Brain microvascular endothelial cell (primary cell): ENCODE measurements at places on chromosomes 2 and 18.

DNA sequence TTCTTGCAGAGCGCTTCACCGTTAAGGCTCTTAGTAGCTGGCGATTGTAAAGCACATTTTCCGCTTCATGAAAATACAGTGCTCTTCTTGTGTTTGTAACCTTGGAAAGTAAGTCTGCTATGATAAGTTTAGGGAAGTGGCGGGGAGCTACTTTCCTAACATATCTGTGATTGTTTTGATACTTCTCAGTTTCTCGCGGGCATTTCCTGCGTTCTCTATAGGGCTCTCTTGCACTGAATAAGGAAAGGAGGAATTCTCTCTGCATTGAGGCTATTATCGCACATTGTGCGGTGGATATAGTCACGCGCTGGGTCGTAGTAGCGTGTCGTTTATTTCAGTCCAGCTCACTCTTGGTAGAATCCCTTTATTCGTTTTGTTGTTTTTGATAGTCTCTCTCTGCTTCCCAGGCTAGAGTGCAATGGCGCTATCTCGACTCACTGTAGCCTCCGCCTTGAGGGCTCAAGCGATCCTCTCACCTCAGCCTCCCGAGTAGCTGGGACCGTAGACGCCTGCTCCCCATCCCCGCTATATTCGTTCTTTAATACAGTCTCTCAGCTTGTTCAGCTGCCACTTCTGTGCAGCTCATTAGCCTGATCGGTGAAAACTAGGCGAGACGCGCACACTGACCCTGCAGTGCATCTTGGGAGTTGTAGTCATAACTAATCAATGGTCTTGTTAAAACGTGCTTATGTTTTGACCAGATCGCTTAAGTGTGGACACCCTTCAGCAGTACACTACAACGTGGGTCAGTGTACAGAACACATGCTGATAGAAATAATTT, 1.0 kb upstream of the PPP4R3B start:
- DNase-seq, result peak; percentile 43

GRCh38 chr2:197031803-197032202, 105.3 kb upstream of the PGAP1 start:
- no peak for DNase-seq

GRCh38 chr2:80141007-80141726, 163.4 kb downstream of the LRRTM1 start:
- DNase-seq, result no peak

- DNase-seq, result no peak
Observed at GRCh38 chr2:216548901-216549331, 50.3 kb downstream of the RPL37A start.

- DNase-seq, result no peak
Observed at GRCh38 chr18:8999872-9000271, 102.6 kb upstream of the NDUFV2 start.

DNA sequence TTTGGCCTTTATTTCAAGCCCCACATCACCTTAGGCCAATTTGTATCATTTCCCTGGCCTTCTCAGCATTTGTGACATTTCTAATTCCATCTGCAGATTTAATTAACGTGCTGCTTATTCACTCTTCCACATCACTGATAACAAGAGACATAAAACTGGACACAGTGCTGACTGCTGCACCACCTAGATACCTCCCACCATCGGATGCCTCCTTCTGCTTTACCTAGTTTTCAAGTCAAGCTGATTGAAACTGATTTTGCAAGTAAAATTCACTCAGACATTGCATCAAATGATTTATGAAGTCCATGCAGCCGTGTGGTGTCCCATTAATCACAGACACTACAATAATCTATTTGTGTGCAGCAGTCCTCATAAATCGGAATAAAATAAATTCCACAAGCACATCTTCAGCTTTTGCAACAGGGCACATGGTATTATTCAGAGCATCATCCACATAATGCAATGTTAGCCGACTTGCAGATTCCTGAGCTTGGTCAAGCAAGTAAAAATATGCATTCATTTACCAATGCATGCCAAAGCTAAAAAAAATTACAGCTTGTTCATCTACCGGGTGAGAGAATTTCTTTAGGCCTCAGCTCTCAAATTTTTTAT, 15.9 kb upstream of the CRIM1 start:
- DNase-seq, result no peak

DNA sequence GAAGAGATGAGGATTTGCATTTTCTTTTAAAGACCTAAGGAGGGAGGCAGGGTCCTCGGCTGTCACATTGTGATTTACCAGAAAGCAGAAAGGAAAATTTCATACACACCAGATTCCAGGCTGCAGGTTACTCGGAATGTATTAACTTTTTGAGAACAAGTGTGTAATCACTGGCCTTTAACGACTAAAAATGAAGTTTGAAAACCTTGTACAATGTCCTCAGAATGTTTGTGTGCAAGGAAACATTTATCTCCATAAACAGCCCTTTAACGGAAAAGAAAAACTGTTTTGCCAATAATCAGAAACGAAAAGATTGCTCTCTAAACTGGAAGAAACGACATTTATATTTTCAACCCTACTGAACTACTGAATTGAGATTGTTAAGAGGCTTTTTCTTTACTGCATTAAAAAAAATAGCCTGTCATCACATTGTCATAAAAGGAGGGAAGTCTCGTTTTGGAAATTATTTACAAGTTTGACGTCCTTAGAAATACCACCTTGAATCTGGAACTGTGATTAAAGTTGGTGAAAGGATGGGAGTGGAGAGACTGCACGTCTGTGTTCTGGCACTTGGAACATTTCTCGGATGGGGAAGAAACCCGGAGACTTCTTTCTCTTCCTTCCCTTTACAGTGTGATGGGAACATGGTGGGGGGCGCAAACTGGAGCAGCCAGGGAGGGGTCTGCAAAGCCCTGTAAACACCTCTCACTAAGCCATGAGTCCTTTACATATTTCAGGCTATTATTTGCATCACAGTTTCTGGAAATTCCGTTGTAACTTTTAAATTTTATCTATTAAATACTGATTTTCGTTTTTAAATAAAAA, 134.1 kb upstream of the SIX3 start:
- no peak for DNase-seq

GRCh38 chr2:47607005-47607679, 175.8 kb upstream of the MSH6 start:
- no peak for DNase-seq

DNA sequence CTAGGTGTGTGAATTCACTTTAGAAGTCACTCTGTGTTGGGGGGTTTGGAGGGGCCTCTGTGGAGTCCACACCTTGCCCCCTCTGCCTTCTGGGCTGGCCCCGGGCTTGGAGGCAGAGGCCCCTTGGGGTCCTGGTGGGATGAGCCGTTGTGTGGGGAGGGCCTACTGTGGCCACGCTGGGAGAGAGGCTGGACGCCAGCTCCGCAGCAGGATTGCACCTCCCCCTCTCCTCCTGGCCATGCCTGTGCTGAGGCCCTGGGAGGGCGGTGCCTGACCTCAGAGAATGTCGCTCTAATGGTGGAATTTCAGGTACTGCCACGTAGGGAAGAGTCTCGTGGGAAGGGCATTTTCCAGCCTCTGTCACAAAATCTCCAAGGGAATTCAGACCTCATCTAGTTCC, 237.0 kb downstream of the ATAD2B start:
- no peak for DNase-seq

GRCh38 chr18:27017901-27018500, 152.5 kb upstream of the AQP4 start:
- no peak for DNase-seq

- DNase-seq, result peak; percentile 87
Observed at GRCh38 chr2:119820275-119820674, 60.6 kb downstream of the PTPN4 start.

GRCh38 chr2:84908948-84909713, 3.7 kb downstream of the TMSB10 start:
- DNase-seq, result no peak
